Gastroesophageal sphincter (tissue), 4 donors: ENCODE measurements at places on chromosomes 3 and 15. TPM values are rescaled to one million over a fixed set of nuclear protein-coding genes. Genes with fewer than 3 reads are reported as not detected.

- no peak for ATAC-seq
Measured at GRCh38 chr3:152260026-152260425, 8.7 kb upstream of the MBNL1 start.

- no peak for ATAC-seq
Measured at GRCh38 chr3:73212683-73213082, 151.2 kb downstream of the EBLN2 start.

- no peak for ATAC-seq
Measured at GRCh38 chr3:71416876-71417275, 166.7 kb downstream of the FOXP1 start.

Gene CPLX3
- not detected for total RNA-seq
